ENCODE measurements at places on chromosomes 12 and 14.

GRCh38 chr12:107320929-107321631 is 227.7 kb upstream of the CRY1 start:
- H3K4me3 ChIP-seq = peak overlapping the region; percentile 88
- H3K36me3 ChIP-seq = peaks cover 7% of the 10 kb centered on the region
- peaks cover 42% of the 10 kb centered on the region for H3K4me1 ChIP-seq
- peak; percentile 90 for DNase-seq
- H3K27ac ChIP-seq = peak overlapping the region; percentile 64

DNA sequence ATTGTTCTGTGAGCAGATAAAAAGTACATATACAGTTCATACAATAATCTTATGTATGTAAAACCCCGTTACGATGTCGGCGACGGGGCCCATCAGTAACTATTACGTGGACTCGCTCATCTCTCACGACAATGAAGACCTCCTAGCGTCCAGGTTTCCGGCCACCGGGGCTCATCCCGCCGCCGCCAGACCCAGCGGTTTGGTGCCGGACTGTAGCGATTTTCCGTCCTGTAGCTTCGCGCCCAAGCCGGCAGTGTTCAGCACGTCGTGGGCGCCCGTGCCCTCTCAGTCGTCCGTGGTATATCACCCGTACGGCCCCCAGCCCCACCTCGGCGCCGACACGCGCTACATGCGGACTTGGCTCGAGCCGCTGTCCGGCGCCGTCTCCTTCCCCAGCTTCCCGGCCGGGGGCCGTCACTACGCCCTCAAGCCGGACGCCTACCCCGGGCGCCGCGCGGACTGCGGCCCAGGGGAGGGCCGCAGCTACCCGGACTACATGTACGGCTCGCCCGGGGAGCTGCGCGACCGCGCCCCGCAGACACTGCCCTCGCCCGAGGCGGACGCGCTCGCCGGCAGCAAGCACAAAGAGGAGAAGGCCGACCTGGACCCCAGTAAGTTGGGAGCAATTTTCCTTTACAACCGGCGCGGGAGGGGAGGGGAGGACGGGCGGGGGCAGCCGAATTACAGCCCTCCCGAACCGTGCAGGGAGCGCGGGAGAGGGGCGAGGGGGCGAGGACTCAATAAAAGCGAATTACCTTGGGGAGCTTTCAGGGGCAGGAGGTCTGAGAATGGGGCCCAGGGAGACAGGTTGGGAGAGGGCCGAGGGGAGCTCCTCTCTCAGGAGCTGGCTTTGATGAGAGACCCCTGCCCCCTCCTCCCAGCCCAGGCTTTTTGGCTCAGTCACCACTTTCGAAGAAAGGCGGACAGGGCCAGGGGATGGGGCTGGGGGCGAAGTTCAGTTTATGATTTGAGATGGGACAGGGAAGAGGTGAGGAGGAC is at the start of gene HOXC9:
Gene HOXC9 (plus strand): TSS at position 46 of the 999 bp plus-strand sequence. CDS start 28 bp downstream, at position 74.
- H3K4me1 ChIP-seq = peaks cover 36% of the 10 kb centered on the region
- DNase-seq = no peak
- H3K27me3 ChIP-seq = peaks cover 93% of the 10 kb centered on the region
- no peaks in the 10 kb centered on the region for H3K36me3 ChIP-seq
- H3K4me3 ChIP-seq = peak within 1 kb of the TSS; percentile 76

DNA sequence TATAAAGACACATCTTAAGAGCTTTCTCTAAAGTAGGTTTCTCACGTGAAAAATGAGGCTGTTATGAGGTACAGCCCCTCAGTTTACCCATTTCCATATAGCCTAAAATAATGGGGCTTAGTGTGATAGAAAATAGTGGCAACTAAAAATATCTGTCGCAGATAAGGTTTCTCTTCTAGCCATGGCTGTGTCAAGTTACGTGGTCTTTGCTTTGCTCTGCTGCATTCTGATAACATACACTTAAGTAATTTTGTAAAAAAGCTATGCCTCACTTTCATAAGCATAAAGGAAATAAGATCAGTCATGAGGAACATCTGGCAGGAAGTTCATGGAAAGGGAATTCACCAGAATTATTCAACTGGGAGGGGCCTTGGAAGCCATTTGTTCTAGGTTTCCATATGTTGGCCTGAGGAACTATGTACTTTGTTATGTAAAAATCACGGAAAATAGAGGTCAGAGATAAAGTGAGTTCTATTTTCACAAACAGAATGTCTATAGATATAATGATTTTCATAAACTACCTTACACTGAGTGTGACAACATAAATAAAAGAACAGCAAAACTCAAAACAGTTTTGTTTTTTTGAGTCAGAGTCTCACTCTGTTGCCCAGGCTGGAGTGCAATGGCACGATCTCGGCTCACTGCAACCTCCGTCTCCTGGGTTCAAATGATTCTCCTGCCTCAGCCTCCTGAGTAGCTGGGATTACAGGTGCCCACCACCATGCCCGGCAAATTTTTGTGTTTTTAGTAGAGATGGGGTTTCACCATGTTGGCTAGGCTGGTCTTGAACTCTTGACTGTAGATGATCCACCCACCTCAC is 195.6 kb upstream of the KRR1 start:
- H3K4me3 ChIP-seq = no peak overlapping the region
- H3K27me3 ChIP-seq = peaks cover 13% of the 10 kb centered on the region
- DNase-seq = no peak
- no peaks in the 10 kb centered on the region for H3K36me3 ChIP-seq
- peaks cover 11% of the 10 kb centered on the region for H3K4me1 ChIP-seq
- no peak overlapping the region for H3K27ac ChIP-seq

DNA sequence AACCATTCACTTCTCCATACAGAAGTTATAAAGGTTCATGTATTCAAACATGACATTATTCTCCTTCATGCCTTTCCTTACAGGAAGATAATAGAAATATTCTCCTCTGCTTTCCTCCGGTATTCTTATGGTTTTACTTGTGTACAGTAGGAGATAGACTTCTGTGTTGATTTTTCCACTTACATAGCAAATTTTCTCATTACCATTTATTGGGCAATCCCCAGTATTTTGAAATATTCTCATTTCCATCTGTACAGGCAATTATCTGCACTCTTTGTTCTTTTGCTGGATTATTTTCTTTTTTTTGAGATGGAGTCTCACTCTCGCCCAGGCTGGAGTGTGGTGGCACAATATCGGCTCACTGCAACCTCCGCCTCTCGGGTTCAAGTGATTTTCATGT is 11.0 kb downstream of the PXMP2 start:
- no peaks in the 10 kb centered on the region for H3K4me1 ChIP-seq
- peaks cover 30% of the 10 kb centered on the region for H3K36me3 ChIP-seq
- no peak for DNase-seq
- no peak overlapping the region for H3K4me3 ChIP-seq
- no peaks in the 10 kb centered on the region for H3K27me3 ChIP-seq

DNA sequence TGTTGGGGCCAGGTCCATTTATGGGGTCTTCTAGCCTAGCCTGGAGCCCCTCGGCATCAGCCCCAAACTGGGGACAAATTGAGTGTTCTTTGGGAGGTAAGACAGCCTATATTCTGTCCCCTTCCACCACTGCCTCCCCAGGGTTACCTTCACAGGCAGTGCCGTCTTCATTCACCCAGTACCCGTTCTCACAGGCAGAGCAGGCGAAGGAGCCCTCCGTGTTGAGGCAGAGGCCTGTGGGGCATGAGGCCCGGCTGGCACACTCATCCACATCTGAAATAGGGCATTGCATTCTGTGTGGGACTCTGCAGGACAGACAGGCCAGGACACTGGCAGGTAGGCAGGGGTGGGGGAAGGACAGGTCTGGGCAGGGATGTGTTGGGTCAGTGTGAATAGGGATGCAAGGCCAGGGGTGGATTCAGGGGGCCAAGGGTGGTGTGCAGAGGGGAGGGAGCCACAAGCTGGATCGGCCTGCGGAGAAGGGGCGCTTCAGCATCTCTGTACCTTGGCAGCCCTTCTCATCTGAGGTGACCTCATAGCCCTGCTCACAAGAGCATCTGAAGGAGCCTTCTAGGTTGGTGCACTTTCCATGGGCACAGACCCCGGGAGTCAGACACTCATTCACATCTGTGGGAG is 16.1 kb downstream of the ISCA2 start:
- no peak overlapping the region for H3K4me3 ChIP-seq
- H3K27ac ChIP-seq = no peak overlapping the region
- no peaks in the 10 kb centered on the region for H3K36me3 ChIP-seq

All from activated T-cell treated with anti-CD3 and anti-CD28 coated beads, Interleukin-2, amount 50 U/mL, for 72 hours (primary cell).